Colonic mucosa (tissue), 4 donors: ENCODE measurements at places on chromosomes 6 and 20. TPM values are rescaled to one million over a fixed set of nuclear protein-coding genes. Genes with fewer than 3 reads are reported as not detected.
A peak's percentile ranks its signal among the peaks of the same experiment; 100 is the strongest.

TXLNB gene
- total RNA-seq = 0.29 TPM

GRCh38 chr6:40733290-40733689 lies 146.1 kb upstream of the LRFN2 start:
- no peak for DNase-seq

DNA sequence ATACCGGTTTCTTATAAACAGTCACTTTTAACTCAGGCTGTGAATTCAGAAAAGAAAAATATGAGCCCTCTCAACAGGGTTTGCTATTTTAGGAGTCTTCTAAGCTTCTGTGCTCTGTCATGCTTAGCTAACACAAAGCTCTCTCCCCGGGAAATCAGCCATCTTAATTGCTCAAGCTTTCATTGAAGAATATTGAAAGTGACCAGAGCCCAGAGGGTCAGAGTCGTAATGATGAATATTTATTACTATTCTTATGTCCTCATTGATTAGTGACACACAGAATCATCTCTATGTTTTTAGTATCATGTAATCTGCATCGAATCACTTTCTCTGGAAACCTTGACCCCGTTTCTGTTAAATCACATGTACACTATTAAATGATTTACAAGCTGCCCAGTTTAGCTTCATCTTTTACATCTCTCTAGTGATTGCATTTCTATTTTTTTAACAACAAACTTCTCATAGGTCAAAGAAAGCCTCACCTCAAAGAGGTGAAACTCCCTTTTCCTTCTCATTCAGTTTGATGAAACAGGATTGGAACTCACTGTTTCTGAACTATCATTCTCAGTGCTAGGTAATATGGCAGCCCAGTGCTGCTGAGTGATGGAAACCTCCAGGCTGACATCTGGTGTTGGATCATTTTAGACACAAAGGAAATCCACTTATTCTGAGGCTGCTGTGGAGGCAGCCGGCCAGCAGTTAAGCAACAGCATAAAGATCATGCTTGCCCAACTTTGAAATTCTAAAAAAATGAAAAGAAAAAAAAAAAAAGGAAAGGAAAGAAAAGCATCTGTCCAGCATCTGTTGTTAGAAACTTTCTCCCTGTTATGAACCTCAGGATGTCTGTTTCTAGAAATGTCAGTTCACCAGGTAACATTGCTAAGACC lies 96.3 kb downstream of the RFPL4B start:
- DNase-seq = peak; percentile 20

- DNase-seq = no peak
Observed at GRCh38 chr6:51554029-51554428, 533.4 kb downstream of the PKHD1 start.

GRCh38 chr6:126944512-126944911 lies 174.0 kb upstream of the RSPO3 start:
- no peak for DNase-seq

DNA sequence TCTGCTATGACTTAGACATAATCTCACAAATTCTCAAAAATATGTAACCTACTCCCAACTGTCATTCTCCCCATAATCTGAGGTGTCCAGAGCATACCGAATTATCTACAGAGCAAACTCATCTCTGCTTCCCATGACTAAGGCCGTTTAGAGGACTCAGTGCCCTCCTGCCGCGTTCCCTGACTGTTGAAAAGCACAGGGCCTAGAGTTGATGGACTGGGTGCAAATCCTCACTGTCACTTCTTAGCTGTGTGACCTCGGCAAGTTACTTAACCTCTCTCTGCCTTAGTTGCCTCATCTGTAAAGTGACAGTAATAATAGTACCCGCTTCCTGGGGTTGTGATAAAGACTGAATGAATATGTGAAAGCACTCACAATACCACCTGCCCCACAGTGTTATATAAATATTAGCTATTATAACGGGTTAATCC lies 4.7 kb upstream of the TUBB2A start:
- no peak for DNase-seq

GRCh38 chr20:16801919-16802651 lies 53.9 kb downstream of the OTOR start:
- DNase-seq = peak; percentile 59
